Activated CD8-positive, alpha-beta T cell treated with anti-CD3 and anti-CD28 coated beads, Interleukin-2, amount 10 ng/mL, durations not matched to agents 7 days and 5 days (primary cell): ENCODE measurements at places on chromosomes 7 and 10.

DNA sequence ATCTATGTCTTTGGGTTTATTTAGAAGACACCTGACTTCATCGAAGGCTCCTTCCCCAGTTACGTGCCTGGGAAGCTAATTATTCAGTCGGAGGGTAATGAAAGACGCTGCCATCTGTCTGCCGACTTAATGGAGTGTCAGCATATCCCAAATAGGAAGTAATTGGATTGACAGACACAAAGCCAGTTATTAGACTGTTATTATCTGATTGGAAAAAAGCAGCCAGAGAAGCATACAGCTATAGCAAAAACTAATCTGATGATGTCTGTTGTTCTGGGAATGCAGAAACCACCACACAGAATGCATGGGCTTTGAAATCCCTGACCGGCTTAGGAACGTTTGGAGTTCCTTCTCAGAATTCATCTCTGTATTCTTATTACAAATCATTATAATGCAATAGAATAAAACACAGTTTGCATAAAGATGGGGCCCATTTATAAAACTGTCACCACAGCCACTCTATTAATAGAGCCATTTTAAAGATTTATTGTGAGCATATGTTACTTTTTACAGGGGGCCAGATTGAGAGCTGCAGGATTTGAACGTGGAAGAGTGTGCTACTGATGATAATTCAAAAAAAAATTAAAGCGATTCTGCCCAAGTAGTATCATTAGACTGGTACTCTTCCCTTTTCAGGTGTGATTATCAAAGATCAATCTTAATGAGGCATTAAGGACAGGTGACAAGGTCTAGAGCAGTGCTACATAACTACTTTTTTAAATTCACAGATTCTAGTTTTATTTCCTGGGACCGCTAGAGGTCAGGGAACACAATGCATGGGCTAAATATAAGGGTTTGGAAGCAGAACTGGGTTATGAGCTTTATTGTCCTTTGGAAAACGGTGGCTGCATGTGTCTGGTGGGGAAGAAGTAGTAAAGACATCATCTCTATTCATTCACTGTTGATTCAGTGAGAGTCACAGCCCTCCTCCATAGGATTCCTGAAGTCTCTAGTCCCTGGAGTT, 330.1 kb upstream of the LRGUK start:
- no peak for DNase-seq
- no peaks in the 10 kb centered on the region for H3K4me1 ChIP-seq
- no peaks in the 10 kb centered on the region for H3K36me3 ChIP-seq
- no peak overlapping the region for H3K27ac ChIP-seq

GRCh38 chr10:56874950-56875349, 513.9 kb upstream of the ZWINT start:
- no peaks in the 10 kb centered on the region for H3K27me3 ChIP-seq
- H3K36me3 ChIP-seq, result no peaks in the 10 kb centered on the region
- no peak overlapping the region for H3K4me3 ChIP-seq
- no peak for DNase-seq
- no peaks in the 10 kb centered on the region for H3K4me1 ChIP-seq
- H3K27ac ChIP-seq, result no peak overlapping the region

DNA sequence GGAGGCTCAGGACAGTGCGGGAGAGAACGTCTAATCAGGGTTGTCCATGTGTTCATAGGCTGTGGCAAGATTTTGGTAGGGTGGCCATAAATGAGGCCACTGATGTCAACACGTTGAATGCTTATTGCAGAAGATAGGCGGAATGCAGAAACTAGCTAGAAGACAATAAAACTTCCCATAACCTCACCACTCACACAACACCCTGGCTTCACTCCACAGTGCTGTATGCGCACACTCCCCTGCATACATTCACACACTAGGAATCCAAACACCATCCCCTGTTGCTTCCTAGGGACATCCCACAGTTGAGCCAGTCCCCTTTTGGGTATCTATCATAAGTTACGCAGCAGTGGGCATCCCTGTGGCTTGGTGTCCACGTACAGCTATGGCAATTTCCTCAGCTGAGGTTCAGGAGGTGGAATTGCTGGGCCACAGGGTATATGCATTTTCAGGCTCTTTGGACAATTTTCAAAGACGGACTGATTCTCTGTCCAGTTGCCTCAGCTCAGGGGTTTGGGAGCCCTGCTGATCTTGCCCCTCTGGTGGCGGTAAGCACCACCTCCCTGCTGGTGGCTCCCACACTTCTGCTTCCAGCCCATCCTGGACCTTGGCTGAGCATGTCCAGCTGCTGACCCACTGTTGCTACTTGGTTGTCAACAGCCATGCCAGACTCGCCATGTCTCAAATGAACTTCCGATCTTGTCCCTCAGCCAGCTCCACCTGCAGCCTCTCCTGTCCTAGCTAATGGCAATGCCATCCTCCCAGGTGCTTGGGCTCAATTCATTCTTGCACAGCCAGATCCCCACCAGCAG, 36.4 kb downstream of the CDH23 start:
- peaks cover 3% of the 10 kb centered on the region for H3K4me1 ChIP-seq
- H3K36me3 ChIP-seq, result no peaks in the 10 kb centered on the region

- H3K36me3 ChIP-seq, result no peaks in the 10 kb centered on the region
- no peak for DNase-seq
- no peaks in the 10 kb centered on the region for H3K27me3 ChIP-seq
- H3K4me3 ChIP-seq, result no peak overlapping the region
Observed at GRCh38 chr7:71016401-71016800, 115.5 kb upstream of the GALNT17 start.

- DNase-seq, result no peak
- peaks cover 46% of the 10 kb centered on the region for H3K4me1 ChIP-seq
- peaks cover 16% of the 10 kb centered on the region for H3K27me3 ChIP-seq
- H3K27ac ChIP-seq, result no peak overlapping the region
Observed at GRCh38 chr10:101054351-101054750, 7.4 kb upstream of the KAZALD1 start.

DNA sequence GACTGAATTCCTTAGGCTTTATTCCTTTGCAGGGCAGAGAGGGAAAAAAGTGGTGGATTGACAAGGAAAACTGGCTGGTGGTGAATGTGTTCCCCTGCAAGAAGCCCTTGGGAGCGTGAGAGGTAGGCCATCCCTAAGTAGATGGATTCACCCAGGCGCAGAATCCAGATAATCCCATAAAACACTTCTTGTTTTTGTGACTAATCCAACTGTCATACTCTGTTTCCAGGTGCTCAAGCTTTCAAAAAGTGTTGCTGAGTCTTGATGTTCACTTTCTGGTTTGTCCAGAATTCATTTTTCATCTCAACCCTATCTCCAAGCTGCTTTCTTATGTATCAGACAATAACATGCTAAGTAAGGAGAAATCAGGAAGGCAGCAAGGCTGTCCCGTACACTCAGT, 250.8 kb upstream of the HABP2 start:
- no peaks in the 10 kb centered on the region for H3K4me1 ChIP-seq
- H3K4me3 ChIP-seq, result no peak overlapping the region
- DNase-seq, result no peak
- no peak overlapping the region for H3K27ac ChIP-seq
- H3K36me3 ChIP-seq, result no peaks in the 10 kb centered on the region
- peaks cover 26% of the 10 kb centered on the region for H3K27me3 ChIP-seq

DNA sequence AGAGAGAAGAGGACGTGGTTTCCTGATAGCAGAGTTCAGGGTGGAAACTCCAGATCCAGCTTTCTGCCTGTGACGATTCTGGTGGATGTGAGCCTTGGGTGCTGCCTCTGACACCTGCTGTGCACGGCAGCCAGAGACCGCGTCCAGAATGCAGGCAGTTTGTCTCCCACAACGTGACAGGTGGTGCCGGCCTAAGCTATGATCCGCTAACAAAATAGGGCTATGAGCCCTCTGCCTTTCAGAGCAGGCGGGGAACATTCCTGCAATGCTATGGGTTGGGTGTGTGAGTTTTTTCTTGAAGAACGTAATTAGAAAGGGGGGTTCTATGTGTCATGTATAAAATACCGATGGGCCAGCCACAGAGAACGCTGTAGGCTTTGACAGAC, 297.3 kb upstream of the PRKCQ start:
- H3K4me3 ChIP-seq, result no peak overlapping the region
- H3K36me3 ChIP-seq, result no peaks in the 10 kb centered on the region
- DNase-seq, result no peak
- no peak overlapping the region for H3K27ac ChIP-seq
- H3K4me1 ChIP-seq, result no peaks in the 10 kb centered on the region

DNA sequence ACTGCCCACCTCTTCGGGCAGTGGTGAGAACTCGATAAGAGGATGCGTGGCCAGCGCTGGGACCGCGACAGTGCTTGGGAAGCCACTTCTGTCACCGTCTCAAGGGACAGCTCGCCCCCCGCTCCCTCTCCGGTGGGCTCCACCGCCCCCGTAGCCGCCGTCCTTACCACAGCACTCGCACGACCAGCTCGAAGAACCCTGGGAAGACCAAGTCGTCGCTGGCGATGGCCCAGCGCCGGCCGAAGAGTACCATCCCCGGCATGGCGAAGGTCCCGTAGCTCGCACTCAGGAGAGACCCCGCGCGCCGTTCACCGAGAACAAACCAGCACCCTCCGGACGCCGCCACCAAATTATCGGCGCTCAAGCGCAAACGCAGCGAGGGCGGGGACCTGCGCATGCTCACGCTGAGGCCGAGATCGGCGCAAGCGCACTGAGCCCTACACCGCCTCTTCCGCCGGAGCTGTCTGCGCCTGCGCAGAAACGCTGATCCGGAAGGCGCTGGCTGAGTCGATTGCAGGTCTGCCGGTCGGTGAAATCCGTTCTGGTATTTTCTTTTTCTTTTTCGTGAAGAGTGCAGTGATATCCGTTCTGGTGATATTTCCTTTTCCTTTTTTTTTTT, at the start of gene DAGLB:
DAGLB (minus strand) TSS at position 374 of the 619 bp plus-strand sequence; CDS start at position 262, 112 bp downstream.
- peak within 1 kb of the TSS; percentile 91 for H3K27ac ChIP-seq
- peak; percentile 96 for DNase-seq
- no peaks in the 10 kb centered on the region for H3K27me3 ChIP-seq
- H3K4me1 ChIP-seq, result peaks cover 31% of the 10 kb centered on the region
- peaks cover 36% of the 10 kb centered on the region for H3K36me3 ChIP-seq

GRCh38 chr10:49068209-49068608, 47.1 kb downstream of the VSTM4 start:
- H3K27me3 ChIP-seq, result peaks cover 9% of the 10 kb centered on the region
- H3K36me3 ChIP-seq, result peaks cover 2% of the 10 kb centered on the region
- no peak overlapping the region for H3K27ac ChIP-seq
- no peak overlapping the region for H3K4me3 ChIP-seq
- no peak for DNase-seq

DNA sequence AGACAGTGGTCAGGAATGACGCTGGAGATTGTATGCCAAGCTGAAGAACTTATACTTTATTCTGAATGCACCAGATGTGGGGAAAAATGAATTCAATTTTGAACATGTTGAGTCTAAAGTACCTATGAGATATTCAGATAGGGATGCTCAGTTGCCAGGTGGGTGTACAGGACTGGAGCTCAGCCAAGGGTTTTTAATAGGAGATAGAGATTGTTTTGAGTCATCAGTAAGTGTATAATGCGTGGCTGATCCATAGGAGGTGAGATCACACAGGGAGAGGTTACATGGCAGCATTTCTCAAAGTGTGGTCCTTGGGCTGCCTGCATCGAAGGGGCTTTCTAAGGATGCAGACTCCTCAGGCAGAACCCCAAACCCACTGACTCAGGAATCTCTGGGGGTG, 6.8 kb upstream of the HIPK2 start:
- no peaks in the 10 kb centered on the region for H3K36me3 ChIP-seq
- peaks cover 9% of the 10 kb centered on the region for H3K27me3 ChIP-seq
- H3K27ac ChIP-seq, result no peak overlapping the region
- no peak for DNase-seq
- no peaks in the 10 kb centered on the region for H3K4me1 ChIP-seq

- no peaks in the 10 kb centered on the region for H3K27me3 ChIP-seq
- no peak overlapping the region for H3K4me3 ChIP-seq
- no peak overlapping the region for H3K27ac ChIP-seq
Observed at GRCh38 chr7:111006691-111007090, 84.2 kb upstream of the LRRN3 start.

DNA sequence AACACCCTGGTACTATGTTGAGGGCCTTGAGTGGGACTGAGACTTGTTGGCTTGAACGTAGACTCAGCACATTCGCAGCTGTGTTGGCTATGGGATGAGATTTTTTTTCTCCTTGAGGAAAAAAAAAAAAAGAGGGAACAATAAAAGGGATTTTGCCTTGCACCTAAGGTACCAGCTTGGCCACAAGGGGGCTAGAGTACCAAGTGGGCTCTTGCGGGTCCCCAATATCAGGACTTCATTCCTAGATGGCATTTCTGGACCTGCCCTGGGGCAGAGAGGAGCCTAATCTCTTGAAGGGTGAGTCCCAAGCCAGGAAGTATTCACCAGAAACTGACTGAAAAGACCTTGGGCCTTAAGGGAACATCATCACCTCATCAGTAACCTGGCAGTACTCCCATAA, 1083.6 kb upstream of the PHF14 start:
- no peaks in the 10 kb centered on the region for H3K36me3 ChIP-seq
- no peak overlapping the region for H3K4me3 ChIP-seq
- H3K27ac ChIP-seq, result no peak overlapping the region

DNA sequence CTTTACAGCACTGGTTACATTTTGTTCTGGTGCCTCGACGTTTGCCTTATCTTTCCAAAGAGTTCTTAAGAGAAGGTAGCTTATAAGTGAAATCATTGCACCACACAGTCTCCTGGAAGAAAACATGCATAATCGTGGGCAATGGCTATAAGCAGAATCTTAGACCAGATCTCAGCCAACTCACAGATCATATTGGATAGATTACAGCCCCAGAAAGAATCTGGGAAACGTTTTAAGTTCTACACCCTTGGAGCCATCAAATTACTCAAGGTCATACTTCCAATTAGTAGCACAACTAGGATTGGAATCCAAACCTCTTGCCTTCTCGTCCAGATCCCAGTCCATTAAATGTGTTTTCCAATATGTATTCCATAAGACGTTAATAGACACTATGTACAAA, 8.8 kb upstream of the PDCD4 start:
- H3K36me3 ChIP-seq, result peaks cover 5% of the 10 kb centered on the region
- H3K4me3 ChIP-seq, result no peak overlapping the region
- H3K27me3 ChIP-seq, result no peaks in the 10 kb centered on the region
- no peak for DNase-seq

- no peak overlapping the region for H3K27ac ChIP-seq
- no peaks in the 10 kb centered on the region for H3K27me3 ChIP-seq
- no peaks in the 10 kb centered on the region for H3K4me1 ChIP-seq
- H3K36me3 ChIP-seq, result no peaks in the 10 kb centered on the region
- H3K4me3 ChIP-seq, result no peak overlapping the region
Observed at GRCh38 chr10:59079386-59080226, 96.8 kb upstream of the PHYHIPL start.

DNA sequence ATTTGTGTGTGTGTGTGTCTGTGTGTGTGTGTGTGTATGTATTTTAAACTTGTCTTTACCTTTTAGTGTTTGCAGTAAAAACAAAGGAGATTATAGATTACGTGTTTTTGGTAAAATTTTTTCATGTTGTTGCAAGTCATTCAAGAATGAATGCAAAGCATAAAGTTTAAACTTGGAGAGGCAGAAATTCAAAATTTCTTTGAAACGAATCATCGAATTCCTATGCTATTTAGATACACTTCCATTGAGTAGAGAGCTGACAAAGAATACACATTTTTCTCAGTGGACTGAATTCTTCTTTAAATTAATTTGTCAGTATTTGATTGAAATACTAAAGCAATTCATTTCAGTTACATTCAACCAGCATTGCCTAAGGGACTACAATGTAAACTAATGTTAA, 66.0 kb upstream of the HDAC9 start:
- no peak for DNase-seq
- no peaks in the 10 kb centered on the region for H3K4me1 ChIP-seq
- no peaks in the 10 kb centered on the region for H3K27me3 ChIP-seq
